ENCODE measurements at places on chromosomes 1 and 21.

GRCh38 chr1:197463142-197463541 lies 195.1 kb downstream of the CRB1 start:
- DNase-seq: no peak

- DNase-seq: no peak
These were observed 18.2 kb upstream of the RNF223 start for GRCh38 chr1:1092149-1092855.

GRCh38 chr1:22533244-22533895 lies 29.9 kb upstream of the EPHA8 start:
- no peak for DNase-seq

- no peak for DNase-seq
These were observed 156.2 kb downstream of the DENND1B start for GRCh38 chr1:197619008-197619640.

DNA sequence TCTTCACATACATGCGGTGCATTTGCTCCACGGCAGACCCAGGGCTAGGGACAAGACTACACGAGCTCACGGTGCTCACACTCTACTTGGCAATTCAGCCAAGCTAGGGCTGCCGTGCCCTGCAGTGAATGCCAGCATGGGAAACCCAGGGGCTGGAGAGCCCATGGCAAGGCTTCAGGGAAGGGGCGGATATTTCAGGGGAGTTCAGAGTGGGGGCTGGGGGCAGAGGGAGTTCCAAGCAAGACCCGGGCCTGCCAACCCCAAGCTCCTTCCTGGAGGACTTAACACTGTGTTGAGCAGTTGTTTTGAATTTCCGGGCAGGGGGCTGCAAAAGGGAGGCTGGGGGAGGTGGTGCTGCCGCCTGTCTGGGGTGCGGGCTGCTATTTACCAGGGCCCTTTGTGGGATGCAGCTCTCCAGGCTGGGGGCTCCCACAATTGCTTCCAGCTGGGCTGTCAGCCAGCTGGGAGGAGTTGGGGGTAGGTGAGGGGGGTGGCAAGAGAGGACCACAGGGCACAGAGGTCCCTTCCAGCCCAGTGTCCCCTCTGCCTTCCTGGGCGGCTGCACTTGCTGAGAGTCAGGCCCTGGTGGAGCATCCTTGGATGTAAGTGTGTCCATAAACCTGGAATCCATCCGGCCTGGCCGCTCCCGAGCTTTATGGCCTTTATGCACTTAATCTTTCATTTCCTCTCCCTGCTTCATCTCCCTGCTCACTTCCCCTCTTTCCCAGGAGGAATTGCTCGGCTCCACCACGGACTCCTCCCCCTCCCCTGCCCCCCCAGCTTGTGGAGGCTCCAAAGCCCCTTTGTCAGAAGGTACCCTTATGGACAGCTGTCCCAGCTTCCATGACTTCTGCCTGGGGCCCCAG lies 55.8 kb upstream of the SSBP3 start:
- no peak for DNase-seq

GRCh38 chr1:55289614-55290013 lies 74.5 kb upstream of the USP24 start:
- no peak for DNase-seq

DNA sequence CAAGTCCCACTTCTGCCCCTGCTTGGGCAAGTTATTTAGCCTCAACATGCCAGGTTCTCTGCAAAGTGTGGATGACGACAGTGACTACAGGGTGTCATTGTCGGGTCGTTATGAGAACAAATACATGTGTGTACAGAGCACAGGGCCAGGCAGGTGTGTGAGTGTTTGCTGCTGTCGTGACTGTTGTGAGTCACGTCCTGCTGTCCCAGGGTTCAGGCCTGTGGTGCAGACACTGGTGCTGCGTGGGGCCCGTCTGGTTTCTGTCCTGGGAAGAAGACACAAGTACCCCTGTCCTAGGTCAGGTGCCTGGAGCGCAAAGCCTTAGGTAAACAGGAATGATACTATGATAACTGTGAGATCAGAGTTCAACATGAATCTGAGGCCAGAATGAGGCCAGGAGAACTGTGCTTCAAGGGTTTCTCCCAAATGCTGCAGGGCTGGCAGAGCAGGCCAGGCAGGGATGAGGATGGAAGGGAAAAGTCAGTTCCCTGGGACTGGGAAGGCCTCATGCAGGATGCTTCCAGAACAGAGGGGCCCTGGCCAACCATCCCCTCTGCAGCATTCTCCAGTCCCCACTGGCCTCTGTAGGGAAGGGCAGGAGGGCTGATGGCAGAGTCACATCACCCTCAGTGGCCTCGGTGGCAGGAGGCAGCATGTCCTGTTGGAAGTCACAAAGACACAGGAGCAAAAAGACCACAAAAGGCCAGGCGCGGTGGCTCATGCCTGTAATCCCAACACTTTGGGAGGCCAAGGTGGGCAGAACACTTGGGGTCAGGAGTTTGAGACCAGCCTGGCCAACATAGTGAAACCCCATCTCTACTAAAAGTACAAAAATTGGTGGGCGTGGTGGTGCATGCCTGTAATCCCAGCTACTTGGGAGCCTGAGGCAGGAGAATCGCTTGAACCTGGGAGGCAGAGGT lies 15.7 kb downstream of the GPR157 start:
- DNase-seq: no peak

GRCh38 chr1:185345913-185346720 lies 29.1 kb upstream of the IVNS1ABP start:
- DNase-seq: no peak

DNA sequence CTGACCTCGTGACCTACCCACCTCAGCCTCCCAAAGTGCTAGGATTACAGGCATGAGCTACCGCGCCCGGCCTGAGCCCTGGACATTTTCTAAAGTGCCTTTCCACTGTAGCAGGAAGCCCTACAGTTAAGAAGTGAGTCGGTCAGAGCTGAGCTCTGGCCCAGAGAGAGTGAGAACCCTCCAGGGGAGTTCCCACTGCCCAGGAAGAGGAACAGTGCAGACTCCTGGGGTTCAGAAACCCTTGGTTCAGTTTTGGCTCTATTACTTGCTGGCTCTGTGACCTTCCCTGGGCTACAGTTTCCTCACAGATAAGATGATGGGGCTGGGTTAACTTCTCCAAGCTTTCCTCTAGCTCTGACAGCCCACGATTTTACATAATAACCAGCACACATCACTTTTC lies 20.9 kb downstream of the SLC9A1 start:
- DNase-seq: no peak

- no peak for DNase-seq
These were observed 7.0 kb downstream of the KRTAP10-8 start for GRCh38 chr21:44618909-44619308.

All from substantia nigra (tissue), 51 donors.